Esophagus muscularis mucosa (tissue), 4 donors: ENCODE measurements at places on chromosomes 1 and 21. TPM values are rescaled to one million over a fixed set of nuclear protein-coding genes. Genes with fewer than 3 reads are reported as not detected.
A peak's percentile ranks its signal among the peaks of the same experiment; 100 is the strongest.

Gene DYRK3
- total RNA-seq = 12.1 TPM

Gene OVAAL
- not detected for total RNA-seq

Gene SLC35F3
- total RNA-seq = 0.34 TPM

DNA sequence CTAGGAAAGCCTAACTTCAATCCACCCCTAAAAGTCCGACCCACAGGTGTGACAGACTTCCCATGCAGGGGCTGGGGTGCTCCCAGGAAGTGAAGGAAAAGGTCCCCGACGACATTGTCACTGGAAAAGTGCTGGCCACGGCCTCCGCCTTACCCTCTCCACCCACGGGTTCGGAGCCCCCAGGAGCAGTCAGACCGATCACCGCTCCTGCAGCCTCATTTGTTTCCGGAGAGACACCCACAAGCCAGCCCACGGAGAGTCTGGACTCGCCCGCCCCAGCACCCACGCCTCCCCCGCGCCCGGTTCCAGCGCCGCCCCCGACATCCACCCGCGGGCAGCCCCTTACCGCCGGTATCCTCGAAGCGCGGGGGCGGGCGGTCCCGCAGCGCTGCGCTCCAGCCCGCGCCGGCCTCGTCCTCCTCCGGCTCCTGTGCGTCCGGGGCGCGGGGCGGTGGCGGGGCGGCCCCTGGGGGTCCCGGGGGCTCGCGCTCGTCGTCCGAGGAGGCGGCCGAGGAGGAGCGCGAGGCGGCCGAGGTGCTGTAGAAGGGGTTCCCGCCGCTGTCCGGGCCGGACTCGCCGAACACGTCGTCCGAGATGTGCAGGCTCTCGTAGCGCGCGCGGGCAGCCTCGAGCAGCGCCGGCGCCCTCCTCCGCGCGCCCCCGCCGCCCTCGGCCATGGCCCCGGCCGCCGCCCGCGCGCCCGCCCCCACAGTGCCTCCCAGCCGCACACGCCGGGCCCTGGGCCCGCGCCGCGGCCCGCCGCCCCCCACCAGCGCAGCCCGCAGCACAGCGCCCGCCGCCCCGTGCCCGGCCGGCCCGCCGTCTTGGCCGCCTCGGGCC is 660 bp downstream of the PGBD5 start:
- peak; percentile 62 for DNase-seq
- H3K27ac ChIP-seq = no peak overlapping the region
- H3K4me3 ChIP-seq = peak overlapping the region; percentile 41
- no peaks in the 10 kb centered on the region for H3K27me3 ChIP-seq
- H3K4me1 ChIP-seq = peaks cover 21% of the 10 kb centered on the region

Gene ANKRD34A
- total RNA-seq = 0.66 TPM
